ENCODE measurements at places on chromosomes 5 and 9.

DNA sequence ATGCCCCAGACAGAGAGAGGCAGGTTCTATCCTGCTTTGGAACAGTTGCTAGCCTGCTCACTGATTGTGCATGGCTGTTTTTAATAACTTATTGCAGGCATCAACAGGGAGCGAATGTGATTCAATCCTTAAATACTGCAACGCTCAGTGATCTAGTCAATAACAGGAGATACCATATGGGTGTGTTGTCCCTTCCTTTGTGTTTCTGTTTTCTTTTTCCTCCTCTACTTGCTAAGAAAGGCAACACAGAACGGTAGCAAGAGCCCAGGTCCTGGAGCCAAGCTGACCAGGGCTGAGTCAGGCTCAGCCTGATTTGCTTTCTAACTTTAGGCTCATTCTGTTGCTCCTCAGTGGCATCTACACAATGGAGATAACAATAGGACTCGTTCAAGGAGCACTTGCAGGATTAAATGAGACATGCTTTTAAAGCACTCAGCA, 98.6 kb upstream of the EQTN start:
- no peak for DNase-seq
- peaks cover 7% of the 10 kb centered on the region for H3K4me1 ChIP-seq
- no peak overlapping the region for H3K27ac ChIP-seq

DNA sequence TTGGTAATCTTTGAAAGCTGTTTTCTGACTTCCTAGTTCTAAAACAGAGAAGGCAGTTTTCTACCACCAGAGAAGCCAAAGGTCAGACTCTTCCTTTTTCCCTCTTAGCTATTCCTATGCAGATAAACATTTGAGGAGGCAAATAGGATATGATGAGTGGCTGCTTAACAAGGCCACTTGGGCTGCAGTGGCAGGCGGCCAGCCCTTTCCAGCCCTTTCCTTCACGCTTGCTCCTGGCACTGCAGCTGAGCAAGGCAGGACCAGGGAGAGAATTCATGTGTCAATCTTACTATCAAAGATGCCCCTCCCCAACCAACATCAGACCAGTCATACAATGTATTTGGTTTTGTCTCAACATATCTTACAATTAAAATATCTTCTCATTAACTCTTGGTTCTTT, 36.8 kb upstream of the RNF38 start:
- no peak overlapping the region for H3K4me3 ChIP-seq
- no peak overlapping the region for H3K27ac ChIP-seq
- H3K4me1 ChIP-seq: no peaks in the 10 kb centered on the region
- H3K36me3 ChIP-seq: no peaks in the 10 kb centered on the region

- H3K4me3 ChIP-seq: no peak overlapping the region
- no peaks in the 10 kb centered on the region for H3K36me3 ChIP-seq
- H3K4me1 ChIP-seq: no peaks in the 10 kb centered on the region
- no peak overlapping the region for H3K27ac ChIP-seq
These were observed 156.0 kb downstream of the ZNF462 start for GRCh38 chr9:107018861-107019545.

DNA sequence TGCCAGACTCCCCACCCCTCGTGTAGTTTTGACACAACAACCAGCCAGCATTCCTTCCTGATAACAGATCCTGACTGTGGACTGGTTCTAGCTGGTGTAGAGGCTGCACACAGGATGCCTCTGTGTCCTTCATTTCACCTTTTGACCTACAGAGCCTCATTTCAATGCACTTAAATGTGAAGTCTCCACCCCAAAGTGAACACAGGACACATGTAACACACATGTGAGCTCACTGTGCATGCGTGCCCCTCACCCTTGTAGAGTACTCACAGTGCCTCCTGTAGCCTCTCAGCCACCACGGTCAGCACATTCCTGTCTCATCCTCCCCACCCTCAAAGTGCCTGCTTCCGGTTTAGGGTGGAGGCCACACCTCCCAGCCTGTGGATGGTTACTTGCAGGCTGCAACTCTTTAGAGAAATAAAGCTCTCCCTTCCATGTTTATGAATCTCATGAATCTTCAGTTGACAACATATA, 11.6 kb upstream of the NKD2 start:
- H3K4me3 ChIP-seq: no peak overlapping the region
- H3K27me3 ChIP-seq: no peaks in the 10 kb centered on the region
- peak; percentile 25 for DNase-seq
- H3K4me1 ChIP-seq: peaks cover 6% of the 10 kb centered on the region

GRCh38 chr9:88266416-88266815, 121.8 kb upstream of the SPIN1 start:
- H3K4me3 ChIP-seq: no peak overlapping the region
- no peaks in the 10 kb centered on the region for H3K4me1 ChIP-seq
- H3K36me3 ChIP-seq: no peaks in the 10 kb centered on the region
- no peaks in the 10 kb centered on the region for H3K27me3 ChIP-seq
- DNase-seq: no peak
- H3K27ac ChIP-seq: no peak overlapping the region

DNA sequence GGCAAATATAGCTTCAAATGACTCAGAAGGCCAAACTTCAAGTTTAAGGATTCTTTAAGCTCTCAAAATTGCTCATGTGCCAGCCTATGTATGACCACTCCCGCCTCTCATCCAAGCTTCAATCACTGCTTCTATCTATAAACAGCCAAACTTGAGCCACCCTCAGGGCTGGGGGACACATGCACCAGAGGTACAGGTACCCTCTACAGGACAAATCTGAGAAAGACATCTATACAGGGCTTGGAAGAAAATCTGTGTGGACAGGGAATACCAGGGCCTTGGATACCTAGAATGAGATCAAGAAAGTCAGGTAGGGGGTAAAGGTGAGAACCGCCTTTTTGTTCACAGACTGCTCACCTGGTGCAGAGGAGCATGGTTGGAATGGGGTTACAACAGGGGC, 217.9 kb downstream of the ATPSCKMT start:
- H3K4me1 ChIP-seq: no peaks in the 10 kb centered on the region
- H3K4me3 ChIP-seq: no peak overlapping the region
- DNase-seq: no peak
- H3K27ac ChIP-seq: no peak overlapping the region

- H3K27me3 ChIP-seq: no peaks in the 10 kb centered on the region
- peaks cover 6% of the 10 kb centered on the region for H3K36me3 ChIP-seq
- H3K4me1 ChIP-seq: peaks cover 36% of the 10 kb centered on the region
- DNase-seq: peak; percentile 84
- H3K4me3 ChIP-seq: no peak overlapping the region
These were observed 3.0 kb downstream of the HNRNPAB start for GRCh38 chr5:178207183-178207916.

GRCh38 chr5:109863752-109864151, 174.0 kb downstream of the MAN2A1 start:
- DNase-seq: no peak
- no peaks in the 10 kb centered on the region for H3K27me3 ChIP-seq
- no peak overlapping the region for H3K4me3 ChIP-seq
- H3K4me1 ChIP-seq: peaks cover 5% of the 10 kb centered on the region
- no peaks in the 10 kb centered on the region for H3K36me3 ChIP-seq

- DNase-seq: no peak
- H3K4me3 ChIP-seq: no peak overlapping the region
- no peaks in the 10 kb centered on the region for H3K36me3 ChIP-seq
- H3K4me1 ChIP-seq: peaks cover 8% of the 10 kb centered on the region
- H3K27ac ChIP-seq: no peak overlapping the region
These were observed 6.2 kb downstream of the PRDM12 start for GRCh38 chr9:130670644-130671043.

DNA sequence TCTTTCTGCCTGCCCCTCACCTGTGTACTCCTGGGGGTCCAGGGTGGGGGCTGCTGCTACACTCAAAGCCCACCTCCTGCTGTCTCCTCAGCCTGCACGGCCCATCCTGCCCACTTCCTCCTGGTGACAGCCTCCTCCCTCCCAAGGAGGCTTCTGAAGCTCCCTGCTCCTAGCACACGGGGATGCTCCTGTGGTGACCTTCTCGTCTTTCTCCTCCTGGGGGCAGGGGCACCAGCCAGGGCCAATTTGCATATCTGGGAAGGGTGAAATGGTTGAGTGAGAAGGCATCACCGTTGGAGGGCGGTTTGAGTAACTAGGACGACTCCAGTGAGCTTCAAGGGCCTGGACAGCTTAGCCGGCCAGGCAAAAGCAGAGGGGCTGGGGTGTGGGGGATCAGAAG, 51.9 kb upstream of the COL5A1 start:
- H3K27ac ChIP-seq: no peak overlapping the region
- no peak for DNase-seq
- H3K27me3 ChIP-seq: no peaks in the 10 kb centered on the region
- H3K36me3 ChIP-seq: no peaks in the 10 kb centered on the region
- H3K4me1 ChIP-seq: no peaks in the 10 kb centered on the region

GRCh38 chr9:38026840-38027527, 42.0 kb downstream of the SHB start:
- peaks cover 66% of the 10 kb centered on the region for H3K4me1 ChIP-seq
- H3K4me3 ChIP-seq: no peak overlapping the region
- H3K27ac ChIP-seq: peak overlapping the region; percentile 78
- no peaks in the 10 kb centered on the region for H3K27me3 ChIP-seq

GRCh38 chr9:20872340-20872977, 159.0 kb downstream of the HACD4 start:
- peaks cover 5% of the 10 kb centered on the region for H3K4me1 ChIP-seq
- no peak for DNase-seq
- no peaks in the 10 kb centered on the region for H3K27me3 ChIP-seq
- H3K4me3 ChIP-seq: no peak overlapping the region

GRCh38 chr5:374631-375335, 53.3 kb downstream of the AHRR start:
- H3K27ac ChIP-seq: no peak overlapping the region
- peaks cover 21% of the 10 kb centered on the region for H3K27me3 ChIP-seq
- H3K4me1 ChIP-seq: no peaks in the 10 kb centered on the region
- H3K36me3 ChIP-seq: no peaks in the 10 kb centered on the region
- no peak overlapping the region for H3K4me3 ChIP-seq

GRCh38 chr5:41194339-41194738, 19.0 kb downstream of the C6 start:
- H3K27ac ChIP-seq: peak overlapping the region; percentile 8
- H3K4me3 ChIP-seq: no peak overlapping the region
- no peaks in the 10 kb centered on the region for H3K27me3 ChIP-seq
- peaks cover 3% of the 10 kb centered on the region for H3K4me1 ChIP-seq

DNA sequence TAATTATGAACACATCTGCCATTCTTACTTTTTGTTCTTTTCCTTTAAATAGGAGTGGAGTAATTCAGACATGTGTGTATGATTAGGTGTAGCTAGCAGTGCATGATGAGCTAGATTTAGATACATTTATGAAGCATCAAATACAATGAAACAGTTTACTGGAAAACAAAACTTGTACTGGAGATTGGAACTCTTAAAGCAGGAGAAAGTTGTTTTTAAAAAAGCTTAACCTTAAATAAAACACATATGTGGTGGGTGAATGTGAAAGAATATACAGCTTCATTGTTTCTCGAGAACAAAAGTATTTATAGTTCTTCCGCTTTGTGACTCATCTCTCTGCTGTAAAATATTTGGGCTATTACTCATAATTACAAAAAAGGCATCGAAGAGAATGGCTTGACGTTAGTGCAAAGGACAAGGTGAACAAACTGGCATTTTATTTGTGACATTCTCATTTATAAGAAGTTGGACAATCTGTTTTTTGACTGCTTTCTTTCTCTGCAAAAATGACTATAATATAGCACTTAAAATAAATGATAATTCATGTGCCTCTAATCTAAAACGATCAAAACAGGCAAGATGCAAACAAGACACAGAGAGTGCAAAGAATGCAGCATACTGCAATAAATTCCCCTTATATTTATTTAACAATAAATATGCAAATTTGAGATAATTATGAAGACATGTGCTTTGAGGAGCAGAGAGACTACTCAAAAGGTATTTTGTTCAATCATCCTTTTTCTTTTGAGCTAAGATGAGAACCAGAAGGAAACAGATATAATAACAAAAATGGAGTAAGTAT, 478.8 kb downstream of the CETN3 start:
- no peaks in the 10 kb centered on the region for H3K27me3 ChIP-seq
- H3K36me3 ChIP-seq: no peaks in the 10 kb centered on the region
- no peak overlapping the region for H3K27ac ChIP-seq
- no peak overlapping the region for H3K4me3 ChIP-seq

DNA sequence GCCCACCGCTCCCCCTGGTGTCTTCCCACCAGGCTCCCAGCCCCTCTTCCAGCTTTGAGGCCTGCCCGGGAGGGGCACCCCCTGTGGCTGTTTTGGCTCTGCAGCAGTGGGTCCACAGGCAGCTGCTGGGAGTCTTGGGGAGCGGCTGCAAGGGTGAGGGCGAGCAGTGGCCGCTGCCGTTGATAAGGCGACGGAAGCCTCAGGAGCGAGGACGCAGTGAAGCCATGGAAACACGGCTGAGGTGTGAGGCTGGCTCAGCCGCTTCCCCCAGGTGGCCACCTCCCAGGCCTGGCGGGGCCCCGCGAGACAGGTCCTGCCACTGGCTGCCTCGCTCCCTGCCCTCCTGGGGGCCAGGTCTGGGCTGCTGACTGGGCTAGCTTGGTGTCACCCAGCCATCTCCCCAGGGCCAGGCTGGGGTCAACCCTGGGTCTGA, 41.5 kb downstream of the CXXC5 start:
- H3K36me3 ChIP-seq: no peaks in the 10 kb centered on the region
- DNase-seq: peak; percentile 37
- H3K27me3 ChIP-seq: no peaks in the 10 kb centered on the region
- H3K4me1 ChIP-seq: peaks cover 15% of the 10 kb centered on the region
- H3K4me3 ChIP-seq: no peak overlapping the region

- no peaks in the 10 kb centered on the region for H3K27me3 ChIP-seq
- no peak overlapping the region for H3K27ac ChIP-seq
- H3K36me3 ChIP-seq: no peaks in the 10 kb centered on the region
- no peak for DNase-seq
- H3K4me1 ChIP-seq: no peaks in the 10 kb centered on the region
These were observed 387.8 kb downstream of the RASEF start for GRCh38 chr9:82675102-82675501.

GRCh38 chr5:116507051-116507537, 67.5 kb downstream of the SEMA6A start:
- H3K27ac ChIP-seq: peak overlapping the region; percentile 47
- peaks cover 22% of the 10 kb centered on the region for H3K4me1 ChIP-seq
- no peak for DNase-seq
- H3K4me3 ChIP-seq: no peak overlapping the region
- no peaks in the 10 kb centered on the region for H3K36me3 ChIP-seq

- no peaks in the 10 kb centered on the region for H3K36me3 ChIP-seq
- H3K4me1 ChIP-seq: no peaks in the 10 kb centered on the region
- no peak for DNase-seq
These were observed 27.9 kb downstream of the TMEM215 start for GRCh38 chr9:32811246-32811645.

GRCh38 chr9:35096035-35096849, at the start of gene PIGO:
PIGO (minus strand) TSS chr9:35096591; CDS start chr9:35095565, 1,026 bp downstream.
- peaks cover 12% of the 10 kb centered on the region for H3K36me3 ChIP-seq
- no peaks in the 10 kb centered on the region for H3K27me3 ChIP-seq
- peak within 1 kb of the TSS; percentile 97 for H3K27ac ChIP-seq
- peaks cover 11% of the 10 kb centered on the region for H3K4me1 ChIP-seq
- DNase-seq: peak; percentile 93

GRCh38 chr5:181187500-181188213, 17.3 kb downstream of the TRIM7 start:
- H3K4me3 ChIP-seq: no peak overlapping the region
- DNase-seq: peak; percentile 74
- no peaks in the 10 kb centered on the region for H3K36me3 ChIP-seq
- H3K27ac ChIP-seq: peak overlapping the region; percentile 91
- H3K27me3 ChIP-seq: no peaks in the 10 kb centered on the region

Measured in transverse colon (tissue), 4 donors.